ENCODE measurements at places on chromosomes 1 and 21. TPM values are rescaled to one million over a fixed set of nuclear protein-coding genes. Genes with fewer than 3 reads are reported as not detected.

- no peak for DNase-seq
Measured at GRCh38 chr1:32991819-32992488, 27.3 kb upstream of the RNF19B start.

- DNase-seq: peak; percentile 93
Measured at GRCh38 chr1:184910691-184911091, 63.6 kb downstream of the NIBAN1 start.

DNA sequence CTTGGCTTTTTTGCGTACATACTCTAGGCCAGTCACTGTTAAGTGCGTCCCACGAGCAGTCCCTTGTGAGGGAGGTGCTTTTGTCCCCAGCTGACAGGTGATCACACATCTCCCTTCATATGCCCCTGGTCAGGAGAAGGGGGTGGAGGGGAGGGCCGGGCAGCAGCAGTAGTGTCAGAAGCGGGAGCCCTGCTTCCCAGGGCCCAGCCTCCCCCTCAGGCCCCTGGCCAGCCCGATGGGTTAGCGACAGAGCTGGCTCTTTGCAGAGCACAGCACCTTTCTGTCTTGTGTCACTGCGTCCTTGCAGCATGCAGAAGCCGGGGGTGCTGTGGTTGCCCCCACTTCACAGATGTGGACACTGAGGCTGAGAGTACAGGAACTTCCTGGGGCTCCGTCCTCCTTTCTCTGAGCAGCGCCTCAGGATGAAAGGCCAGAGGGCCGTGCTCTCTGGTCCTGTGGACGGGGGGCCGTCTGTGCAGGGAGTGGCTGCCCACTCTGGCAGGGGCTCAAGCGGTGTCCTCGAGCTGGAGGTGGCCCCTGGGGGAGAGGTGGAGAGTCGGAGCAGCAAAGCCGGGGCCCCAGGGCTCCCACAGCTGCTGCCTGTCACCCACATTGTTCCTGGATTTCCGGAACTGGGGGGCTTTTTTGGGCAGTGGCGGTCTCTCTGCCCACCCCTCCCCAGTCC, 5.9 kb downstream of the TMEM201 start:
- DNase-seq: no peak

GRCh38 chr21:24852610-24853195, 754.6 kb downstream of the MRPL39 start:
- no peak for DNase-seq

DNA sequence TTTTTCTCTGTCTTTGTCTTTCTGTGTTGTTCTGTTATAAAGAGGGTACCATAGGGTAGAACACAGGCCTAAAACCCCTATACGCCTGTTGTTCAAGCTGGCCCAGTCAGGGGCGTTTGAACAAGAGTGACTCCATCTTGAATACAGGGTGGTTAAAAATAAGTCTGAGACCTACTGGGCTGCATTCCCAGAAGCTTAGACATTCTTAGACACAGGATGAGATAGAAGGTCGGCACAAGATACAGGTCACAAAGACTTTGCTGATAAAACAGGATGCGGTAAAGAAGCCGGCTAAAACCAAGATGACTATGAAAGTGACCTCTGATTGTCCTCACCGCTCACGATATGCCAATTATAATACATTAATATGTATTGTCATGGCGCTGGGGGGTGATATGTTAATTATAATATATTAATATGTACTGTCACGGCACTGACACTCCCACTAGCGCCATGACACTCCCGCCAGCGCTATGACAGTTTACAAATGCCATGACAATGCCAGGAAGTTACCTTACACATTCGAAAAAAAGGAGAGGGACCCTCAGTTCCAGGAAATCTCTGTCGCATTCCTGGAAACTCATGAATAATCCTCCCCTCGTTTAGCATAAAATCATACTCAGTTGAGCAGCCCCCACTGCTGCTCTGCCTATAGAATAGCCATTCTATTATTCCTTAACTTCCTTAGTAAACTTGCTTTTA, 58.5 kb upstream of the KLHDC7A start:
- DNase-seq: no peak

DNA sequence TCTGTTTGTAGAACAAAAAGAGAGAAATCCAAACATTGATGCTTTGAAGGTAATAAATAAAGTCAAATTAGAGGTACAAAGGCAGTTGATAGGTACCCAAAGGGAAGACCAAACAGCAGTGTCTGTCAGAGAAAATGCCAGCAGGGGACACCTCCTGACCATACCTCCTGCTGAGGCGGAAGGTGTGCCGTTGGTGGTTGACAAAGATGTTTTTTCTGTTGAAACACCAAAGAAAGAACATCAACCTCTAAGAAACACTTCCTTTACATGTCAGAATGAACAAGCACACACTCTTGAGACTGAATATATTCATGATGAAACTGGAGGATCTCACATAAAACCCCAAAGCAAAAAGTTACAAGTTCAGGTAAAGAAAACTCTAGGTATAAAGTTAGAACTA, 128.3 kb downstream of the MACF1 start:
- DNase-seq: no peak

DNA sequence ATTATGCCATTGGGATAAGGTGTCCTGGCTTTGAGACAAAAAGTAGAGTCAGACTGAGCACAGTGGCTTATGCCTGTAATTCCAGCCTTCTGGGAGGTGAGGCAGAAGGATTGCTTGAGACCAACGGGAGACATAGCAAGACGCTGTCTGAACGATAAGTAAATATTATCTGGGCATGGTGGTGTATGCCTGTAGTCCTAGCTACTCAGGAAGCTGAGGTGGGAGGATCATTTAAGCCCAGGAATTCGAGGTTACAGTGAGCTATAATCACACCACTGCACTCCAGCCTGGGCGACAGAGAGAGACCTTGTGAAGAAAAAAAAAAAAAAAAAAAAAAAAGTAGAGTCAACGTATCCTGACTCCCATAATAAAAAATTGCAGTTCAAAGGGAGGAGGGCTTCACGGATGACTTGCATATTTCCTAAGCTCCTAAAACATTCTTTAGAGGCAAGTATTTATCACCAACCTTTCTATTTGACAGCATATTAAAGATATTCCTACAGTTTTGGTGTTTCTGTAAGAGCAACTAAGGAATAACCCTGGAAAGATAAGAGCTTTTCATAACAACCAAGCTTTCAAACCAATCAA, 141.2 kb downstream of the SLC44A5 start:
- no peak for DNase-seq

GRCh38 chr1:61110554-61110953, 28.2 kb downstream of the NFIA start:
- no peak for DNase-seq

DNA sequence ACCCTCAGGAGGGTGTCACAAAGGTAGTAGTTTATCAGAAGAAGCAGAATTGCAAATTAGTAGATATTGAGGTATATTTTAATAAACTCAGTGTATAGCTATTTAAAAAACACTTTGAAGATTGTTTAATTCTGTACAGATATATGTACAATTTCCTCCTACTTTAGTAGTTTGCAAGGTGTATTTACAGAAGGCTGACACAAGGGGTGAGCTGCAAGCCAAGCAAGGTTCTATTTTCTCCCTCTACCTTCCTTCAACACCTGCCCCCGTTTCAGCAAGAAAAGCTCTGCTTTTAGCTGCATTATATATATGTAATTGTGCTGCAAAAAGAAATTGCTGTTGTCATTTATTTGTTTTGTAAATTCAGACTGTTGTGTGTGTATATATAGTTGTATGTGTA, 674.2 kb upstream of the PKN2 start:
- no peak for DNase-seq

GRCh38 chr21:14545906-14546480, at the start of gene SAMSN1:
SAMSN1 (minus strand) TSS chr21:14546315; CDS start chr21:14546261, 54 bp downstream.
- peak; percentile 47 for DNase-seq

- no peak for DNase-seq
Measured at GRCh38 chr1:150164779-150165178, 15.1 kb downstream of the PLEKHO1 start.

The FCN3 gene
- 1.0 TPM for total RNA-seq

The RGS13 gene
- 1.1 TPM for total RNA-seq

The OPRD1 gene
- not detected for total RNA-seq

Data from lower leg skin (tissue), 4 donors.